ENCODE measurements at places on chromosomes 13 and 19.

- DNase-seq, result peak; percentile 58
These were observed 15.1 kb upstream of the CEACAM4 start for GRCh38 chr19:41641879-41642485.

GRCh38 chr13:34881494-34881893 lies 60.6 kb upstream of the NBEA start:
- DNase-seq, result no peak

DNA sequence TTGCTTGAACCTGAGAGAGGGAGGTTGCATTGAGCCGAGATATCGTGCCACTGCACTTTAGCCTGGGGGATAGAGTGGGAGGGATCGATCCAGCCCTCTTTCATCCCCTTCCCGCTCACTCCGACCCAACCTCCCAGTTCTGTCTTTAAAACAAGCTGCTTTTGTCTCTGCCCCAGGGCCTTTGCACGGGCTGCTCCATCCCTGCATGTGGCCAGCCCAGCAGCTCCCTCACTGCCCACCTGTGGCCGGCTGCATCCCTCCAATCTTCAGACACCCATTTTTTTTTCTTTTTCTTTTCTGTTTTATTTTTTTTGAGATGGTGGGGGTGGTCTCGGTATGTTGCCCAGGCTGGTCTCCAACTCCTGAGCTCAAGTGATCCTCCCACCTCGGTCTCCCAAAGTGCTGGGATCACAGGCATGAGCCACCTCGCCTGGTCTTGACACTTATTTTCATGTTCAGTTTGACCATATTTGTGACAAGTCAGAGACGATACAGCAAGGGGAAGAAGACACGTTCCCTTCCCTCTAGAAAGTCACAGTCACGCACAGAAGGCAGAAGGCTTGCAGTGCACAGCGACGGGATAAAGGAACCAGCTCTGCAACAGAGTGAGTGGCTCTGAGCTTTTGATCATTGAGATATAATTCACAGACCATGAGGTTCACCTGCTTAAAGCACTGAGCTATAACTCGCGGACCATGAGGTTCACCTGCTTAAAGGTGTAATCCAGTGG lies 31.8 kb downstream of the EFNA2 start:
- no peak for DNase-seq

GRCh38 chr13:111789011-111789410 lies 277.9 kb upstream of the SOX1 start:
- DNase-seq, result no peak

DNA sequence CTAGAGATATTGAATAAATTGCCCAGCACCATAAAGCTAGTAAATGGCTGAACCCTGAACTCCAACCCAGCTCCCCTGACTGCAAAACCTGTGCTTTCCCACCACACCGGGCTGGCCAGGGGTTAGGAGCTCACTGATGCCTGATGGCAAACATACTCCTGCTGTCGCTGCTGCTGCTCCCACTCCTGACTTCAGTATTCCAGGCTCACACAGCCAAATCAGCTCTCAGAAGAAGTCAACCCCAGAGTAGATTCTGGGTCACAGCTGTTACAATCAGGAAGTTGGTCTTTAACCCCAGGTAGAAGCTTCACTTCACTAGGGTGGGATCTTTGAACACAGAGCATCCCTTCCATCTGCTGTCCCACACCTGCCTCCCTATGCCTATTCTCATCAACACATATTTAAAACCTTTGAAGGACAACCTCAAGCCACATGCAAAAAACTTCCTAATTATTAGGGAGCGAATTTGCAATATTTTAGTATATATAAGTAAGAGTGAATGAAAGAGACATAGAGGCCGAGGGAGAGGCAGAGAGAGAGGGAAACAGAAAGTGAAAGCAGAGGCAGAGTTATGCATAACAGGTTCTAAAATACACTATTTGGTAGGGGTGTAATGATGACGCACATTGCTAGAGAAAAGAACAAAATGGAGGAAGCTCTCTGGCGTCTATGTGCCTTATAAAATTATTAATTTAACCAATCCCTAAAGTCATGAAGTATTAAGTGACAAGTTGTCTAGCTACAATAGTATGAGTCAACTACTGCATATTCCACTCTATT lies 99.4 kb upstream of the SERP2 start:
- peak; percentile 20 for DNase-seq

DNA sequence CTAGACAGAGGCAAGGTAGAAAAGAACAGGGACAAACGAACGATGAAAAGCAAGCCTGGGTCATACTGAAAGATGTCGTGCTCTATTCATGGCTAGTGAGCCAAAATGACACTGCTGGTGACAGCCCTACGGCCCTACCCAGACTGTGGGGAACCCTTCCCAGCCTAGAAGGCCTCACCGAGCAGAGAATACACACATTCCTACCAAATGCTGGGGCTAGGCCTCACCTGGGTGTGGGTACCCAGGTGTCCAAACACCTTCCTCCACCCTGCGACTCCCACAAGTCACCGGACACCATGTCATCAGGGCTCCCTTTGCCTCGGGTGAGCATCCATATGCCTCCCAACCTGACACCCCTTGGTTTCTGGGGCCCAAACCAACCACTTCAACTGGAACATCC lies 85.3 kb upstream of the DOCK9 start:
- DNase-seq, result no peak

- DNase-seq, result peak; percentile 7
These were observed 21.5 kb upstream of the GSX1 start for GRCh38 chr13:27770809-27771208.

DNA sequence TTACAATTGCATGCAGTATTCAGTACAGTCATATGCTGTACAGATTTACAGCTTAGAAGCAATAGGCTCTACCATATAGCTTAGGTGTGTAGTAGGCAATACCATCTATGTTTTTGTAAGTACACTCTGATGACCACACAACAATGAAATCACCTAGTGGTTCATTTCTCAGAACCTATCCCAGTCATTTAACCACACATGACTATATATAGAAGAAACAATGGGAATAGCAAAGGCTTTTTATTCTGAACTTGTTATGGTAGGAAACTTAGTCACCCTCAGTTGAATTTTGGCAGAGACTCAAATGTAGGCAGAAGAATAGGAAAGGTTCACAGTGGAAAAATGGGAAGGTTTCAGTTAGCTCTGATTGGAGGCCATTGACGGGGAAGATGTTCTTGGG lies 1075.1 kb upstream of the MIR17HG start:
- no peak for DNase-seq

GRCh38 chr13:36051082-36051481 lies 80.1 kb downstream of the DCLK1 start:
- DNase-seq, result no peak

Measured in NCI-H1694 (cell line).